ENCODE measurements at places on chromosomes 1 and 21. TPM values are rescaled to one million over a fixed set of nuclear protein-coding genes. Genes with fewer than 3 reads are reported as not detected.

Gene SLC25A44
- 18.4 TPM for total RNA-seq

Gene OR2T11
- not detected for total RNA-seq

Gene BLACAT1
- total RNA-seq, result 2.4 TPM

Gene UBXN11
- total RNA-seq, result 5.6 TPM

Gene OR6N1
- not detected for total RNA-seq

Gene CELA2B
- not detected for total RNA-seq

Gene CHML
- total RNA-seq, result 14.1 TPM

Gene ASCL5
- not detected for total RNA-seq

Gene C1orf122
- total RNA-seq, result 42.5 TPM

DNA sequence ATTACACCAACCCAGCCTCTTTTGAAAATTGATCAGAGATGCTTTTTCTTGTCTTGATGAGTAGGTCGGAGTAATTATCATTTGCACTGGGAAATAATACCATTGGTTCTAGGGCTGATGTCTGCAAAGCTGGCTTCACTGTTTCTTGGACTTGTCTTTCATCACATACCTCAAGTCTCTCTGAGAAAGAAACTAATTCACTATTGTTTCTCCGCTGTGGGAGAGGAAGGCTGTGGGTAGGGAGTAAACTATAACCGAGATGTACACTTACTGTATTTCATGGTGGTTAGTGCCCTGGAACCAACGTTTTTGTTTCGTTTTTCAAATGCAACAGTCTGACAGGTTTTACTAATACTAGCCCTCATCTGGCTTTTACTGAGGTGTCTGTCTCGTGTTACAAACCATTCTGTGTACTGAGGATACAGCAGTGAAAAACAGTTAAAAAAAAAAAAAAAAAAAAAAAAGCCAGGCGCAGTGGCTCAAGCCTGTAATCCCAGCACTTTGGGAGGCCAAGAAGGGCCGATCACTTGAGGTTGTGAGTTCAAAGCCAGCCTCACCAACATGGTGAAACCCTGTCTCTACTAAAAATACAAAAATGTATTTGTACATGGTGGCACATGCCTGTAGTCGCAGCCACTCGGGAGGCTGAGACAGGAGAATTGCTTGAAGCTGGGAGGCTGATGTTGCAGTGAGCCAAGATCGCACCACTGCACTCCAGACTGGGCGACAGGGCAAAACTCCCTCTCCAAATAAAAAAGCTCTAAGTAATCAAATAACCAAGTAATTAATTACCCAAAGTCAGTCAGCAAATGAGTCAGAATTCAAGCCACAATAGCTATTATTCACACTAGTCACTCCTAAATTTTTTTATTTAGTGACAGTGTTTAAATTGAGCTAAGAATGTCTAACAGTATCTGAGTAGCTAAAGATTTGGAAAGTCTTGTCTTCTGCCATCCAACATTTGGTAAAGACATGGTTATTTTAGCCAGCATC lies 23.3 kb downstream of the TOMM20 start:
- no peak for DNase-seq

GRCh38 chr1:224251741-224252146 lies 68.7 kb downstream of the DEGS1 start:
- no peak for DNase-seq

DNA sequence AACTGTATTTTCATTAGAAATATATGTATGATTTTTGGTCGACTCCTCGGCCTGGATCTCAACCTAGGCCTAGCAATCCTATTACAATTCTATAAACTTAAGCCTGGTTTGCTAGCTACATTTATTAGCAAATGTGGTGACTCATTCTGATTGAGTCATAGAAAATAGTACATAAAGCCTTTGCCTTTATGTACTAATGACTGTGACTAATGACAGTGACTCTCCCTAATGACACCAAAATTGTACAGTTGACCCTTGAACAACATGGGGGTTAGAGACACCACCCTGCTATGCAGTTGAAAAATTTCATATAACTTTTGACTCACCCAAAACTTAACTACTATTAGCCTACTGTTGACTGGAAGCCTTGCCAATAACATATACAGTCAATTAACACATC lies 78.9 kb downstream of the CLEC20A start:
- DNase-seq, result peak; percentile 88

DNA sequence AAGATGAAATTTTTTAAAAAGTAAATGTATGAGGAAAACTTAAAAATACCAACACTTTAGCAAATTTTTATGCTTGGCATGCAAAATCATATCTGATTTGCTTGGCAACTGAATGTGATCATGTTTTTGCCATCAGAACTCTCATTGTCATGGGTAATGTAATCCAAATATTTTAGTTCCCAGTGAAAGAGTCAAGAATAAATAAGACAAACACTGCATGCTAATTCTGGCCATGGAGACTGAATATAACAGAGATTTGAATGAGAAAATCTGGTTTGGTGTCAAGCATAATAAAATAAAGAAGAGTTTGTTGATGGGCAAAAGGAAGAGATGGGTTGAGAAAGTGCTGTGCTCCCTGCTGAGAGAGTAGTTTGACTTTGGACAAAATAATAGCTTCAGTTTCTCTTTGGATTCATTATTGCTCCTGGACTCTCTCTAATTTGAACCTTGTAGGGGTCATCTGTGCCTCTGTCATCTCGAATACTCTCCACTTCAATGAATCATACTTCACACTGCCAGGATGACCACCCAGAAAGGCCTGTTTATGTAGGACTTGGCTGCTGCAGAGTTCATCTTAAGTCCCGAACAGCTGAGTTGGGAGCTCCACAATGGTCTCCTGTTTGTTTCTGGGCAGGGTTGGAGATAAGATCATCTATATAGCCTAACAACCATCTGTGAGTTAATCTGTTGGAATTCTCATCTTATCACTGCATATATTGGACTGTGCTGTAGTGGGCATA lies 34.4 kb downstream of the ADAMTS1 start:
- no peak for DNase-seq

GRCh38 chr1:115356356-115356755 lies 18.3 kb upstream of the NGF start:
- DNase-seq, result no peak

- peak; percentile 94 for DNase-seq
Measured at GRCh38 chr1:224503161-224504118, 68.8 kb upstream of the WDR26 start.

GRCh38 chr21:44420416-44421205 lies 34.7 kb upstream of the LRRC3 start:
- no peak for DNase-seq

DNA sequence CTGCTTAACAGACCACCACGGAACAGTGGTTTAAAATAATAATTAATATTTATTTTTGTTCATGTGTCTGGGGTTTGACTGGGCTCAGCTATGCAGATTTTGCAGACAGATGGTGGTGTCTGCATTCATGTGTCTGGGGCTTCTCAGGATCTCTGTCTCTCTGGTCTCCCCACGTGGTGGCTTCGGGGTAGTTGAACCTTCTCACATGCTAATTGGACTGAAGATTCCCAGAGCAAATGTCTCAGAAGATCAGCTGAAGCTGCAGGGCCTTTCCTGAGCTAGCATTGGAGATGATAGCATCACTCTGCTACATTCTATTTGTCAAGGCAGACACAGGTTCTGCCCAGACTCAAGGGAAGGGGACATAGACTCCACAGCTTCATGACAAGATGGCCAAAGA lies 109.1 kb upstream of the DNAH14 start:
- no peak for DNase-seq

DNA sequence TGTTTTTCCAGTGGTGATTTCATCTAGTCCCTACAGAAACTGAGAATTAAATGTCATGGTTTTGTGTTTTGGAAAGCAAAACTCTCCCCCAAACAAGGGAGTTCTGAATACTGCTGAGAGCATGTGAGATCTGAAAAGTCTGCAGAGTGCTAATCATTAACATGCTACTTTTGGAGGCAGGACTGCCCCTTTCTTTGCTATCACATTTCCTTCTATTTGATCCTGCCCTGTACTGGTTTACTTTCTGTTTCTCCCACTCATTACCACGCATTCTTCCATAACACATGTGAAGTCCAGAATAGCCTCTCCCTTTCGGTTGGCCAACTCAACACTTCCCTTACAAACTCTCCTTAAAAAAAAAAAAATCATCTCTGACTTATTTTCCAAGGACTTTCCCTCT lies 63.6 kb downstream of the GADD45A start:
- no peak for DNase-seq

DNA sequence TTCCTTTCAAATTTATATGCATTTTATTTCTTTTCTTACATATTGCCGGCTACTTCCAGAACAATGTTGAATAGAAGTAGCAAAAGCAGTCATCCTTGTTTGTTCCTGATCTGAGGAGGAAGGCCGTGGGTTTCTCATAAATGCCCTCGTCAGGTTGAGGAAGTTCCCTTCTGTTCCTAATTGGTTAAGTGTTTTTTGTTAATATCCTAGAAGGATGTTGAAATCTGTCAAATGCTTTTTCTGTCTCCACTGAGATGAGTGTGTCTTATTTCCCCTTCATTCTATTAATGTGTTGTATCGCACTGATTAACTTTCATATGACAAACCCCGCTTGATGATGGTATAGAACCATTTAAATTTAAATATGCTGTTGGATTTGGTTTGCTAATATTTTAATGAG lies 15.4 kb downstream of the TTLL10 start:
- no peak for DNase-seq

GRCh38 chr1:172350856-172351255 lies 69.6 kb upstream of the C1orf105 start:
- DNase-seq, result no peak

GRCh38 chr1:231215681-231216385 lies 25.2 kb upstream of the GNPAT start:
- no peak for DNase-seq

DNA sequence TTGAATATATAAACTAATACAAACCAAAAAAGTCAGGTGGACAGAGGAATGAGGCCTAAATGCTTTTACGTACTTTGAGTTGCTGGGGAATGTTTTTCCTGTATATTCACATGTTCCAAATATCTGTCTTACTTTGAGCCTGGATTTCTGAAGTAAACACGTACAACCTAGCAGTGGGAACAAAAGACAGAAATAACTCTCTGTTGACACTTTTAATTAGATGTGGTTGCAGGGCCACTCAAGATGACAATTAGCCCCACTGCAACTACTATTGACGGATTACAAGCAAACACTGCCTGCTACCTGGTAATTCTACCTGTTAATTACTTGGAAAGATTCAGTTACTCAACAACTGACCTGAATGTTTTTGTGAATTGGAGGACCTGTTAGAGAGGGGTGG lies 196.9 kb downstream of the TTLL7 start:
- DNase-seq, result no peak

All from foreskin keratinocyte (primary cell).